ENCODE measurements at places on chromosomes 1 and 21.

GRCh38 chr1:35201631-35202030 lies 8.7 kb upstream of the SFPQ start:
- DNase-seq: no peak

DNA sequence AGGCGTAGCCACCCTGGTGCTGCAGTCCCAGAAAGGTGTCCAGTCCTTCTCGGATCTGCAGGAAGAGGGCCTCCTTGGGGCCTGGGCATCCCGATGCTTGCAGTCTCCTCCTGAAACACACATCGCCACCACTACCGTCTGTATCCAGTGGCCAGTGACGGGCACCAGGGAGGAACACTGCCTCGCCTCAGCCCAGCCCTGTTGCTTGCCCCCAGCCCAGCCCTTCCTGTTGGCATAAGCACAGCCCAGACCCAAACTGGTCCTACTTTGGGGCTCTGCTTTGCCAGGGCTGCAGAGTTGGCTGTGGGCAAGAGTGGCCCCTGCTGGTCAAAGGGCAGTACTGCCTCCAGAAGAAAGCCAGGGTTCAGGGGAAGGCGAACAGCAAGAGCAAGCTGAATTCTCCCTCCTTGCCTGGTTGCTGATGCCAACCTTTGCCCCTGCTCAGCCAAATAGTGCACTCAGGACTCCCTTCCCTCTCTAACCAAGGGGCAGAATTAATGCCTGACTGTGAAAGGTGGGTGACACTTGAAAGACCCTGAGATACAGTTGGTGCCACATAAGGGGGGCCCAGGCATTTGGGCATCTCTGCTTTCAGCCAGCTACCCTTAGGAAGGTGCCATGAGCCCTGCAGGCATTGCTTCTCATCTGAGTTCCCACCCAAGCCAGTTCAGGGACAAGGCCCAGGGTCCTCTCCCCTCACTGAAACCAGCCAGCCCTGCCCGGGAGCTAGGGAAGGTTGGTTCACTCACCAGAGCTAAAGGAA lies 11.1 kb upstream of the ARHGEF2 start:
- peak; percentile 66 for DNase-seq

- no peak for DNase-seq
Measured at GRCh38 chr1:228034954-228035837, 28.4 kb downstream of the WNT3A start.

DNA sequence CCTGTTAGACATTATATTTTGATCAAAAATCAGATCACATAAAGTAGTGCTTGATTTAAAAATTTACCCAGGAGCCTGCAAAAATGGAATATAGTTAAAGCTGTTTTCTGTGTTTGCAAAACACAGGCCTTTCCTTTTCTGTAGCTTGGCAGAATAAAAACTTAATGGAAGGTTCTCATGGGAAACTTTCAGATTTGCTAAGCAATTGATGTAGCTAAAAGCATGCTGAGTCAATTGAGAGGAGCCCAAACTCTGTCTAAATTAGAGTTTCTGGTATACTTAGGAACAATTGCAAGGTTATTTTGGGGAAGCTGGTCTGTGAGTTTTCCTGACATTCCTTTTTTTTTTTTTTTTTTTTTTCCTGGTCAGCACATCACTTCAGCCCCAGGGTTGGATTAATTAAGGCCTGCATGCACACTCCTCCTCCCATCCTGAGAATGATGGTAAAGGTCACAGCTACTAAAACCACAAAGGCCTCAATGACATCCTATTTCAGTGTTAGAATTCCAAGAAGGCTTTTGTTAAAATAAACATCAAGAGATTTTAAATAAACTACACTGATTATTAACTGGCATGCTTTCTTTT lies 608.7 kb downstream of the PLPP3 start:
- DNase-seq: no peak

DNA sequence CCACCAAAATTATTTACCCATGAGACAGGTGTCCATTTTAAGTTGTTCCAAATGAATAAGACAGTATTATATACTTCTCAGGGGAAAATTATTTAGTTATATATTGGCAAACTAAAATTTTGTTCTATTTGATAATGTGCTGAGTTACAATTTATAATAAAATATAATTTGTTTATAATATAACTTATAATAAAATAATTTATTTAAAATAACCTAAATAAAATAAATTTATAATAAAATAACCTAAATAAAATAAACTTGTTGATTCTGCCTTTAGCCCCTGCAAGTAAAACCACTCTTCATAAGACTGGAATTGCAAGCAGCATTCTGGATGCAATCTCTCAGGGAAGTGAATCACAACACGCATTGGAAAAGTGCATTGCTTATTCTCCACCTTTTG lies 69.6 kb downstream of the RAVER2 start:
- no peak for DNase-seq

GRCh38 chr21:17343055-17343454 lies 169.8 kb upstream of the CXADR start:
- no peak for DNase-seq

DNA sequence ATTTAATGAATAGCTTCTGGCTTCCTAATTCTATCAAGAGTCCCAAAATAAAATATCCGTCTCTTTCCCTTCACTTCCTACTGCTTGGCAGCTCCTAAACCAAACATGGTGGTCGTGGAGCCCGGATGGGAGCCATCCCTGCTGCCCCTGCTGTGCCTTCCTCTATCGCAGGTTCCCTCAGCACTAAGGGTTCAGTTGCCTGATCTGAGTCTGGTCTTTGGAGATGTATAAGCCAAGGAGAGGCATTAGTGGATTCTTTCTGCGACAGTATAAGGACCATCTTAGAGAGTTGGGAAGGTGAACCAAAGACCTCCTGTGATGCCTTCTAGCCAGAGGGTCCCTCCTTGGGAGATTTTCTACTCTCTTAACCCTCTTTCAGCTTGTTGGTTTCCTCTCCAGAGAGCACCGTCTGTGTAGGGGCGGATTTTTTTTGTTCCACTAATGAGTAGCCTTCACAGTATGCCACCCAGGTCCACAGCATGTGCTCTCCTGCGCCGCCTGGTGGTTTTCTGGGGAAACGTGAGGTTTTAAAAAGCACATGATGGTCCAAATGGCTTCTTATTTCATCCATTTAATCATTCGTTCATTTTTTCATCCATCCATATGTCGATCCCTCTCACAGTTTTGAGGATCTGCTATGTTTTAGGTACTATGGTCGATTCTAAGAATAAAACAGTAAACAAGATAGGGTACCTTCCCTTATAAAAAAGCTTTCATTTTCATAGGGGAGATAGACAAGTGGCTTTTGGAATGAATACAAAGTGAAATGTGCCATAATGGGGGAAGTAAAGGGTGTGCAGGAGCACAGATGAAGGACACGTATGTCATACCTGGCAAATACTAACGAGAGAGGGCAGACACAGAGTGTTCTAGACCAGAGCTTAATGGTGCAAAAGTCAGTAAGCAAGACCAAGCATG lies 71.0 kb downstream of the NFASC start:
- DNase-seq: peak; percentile 52
